ENCODE measurements at places on chromosomes 7 and 10. TPM values are rescaled to one million over a fixed set of nuclear protein-coding genes. Genes with fewer than 3 reads are reported as not detected.

Gene PLPP4
- total RNA-seq = 1.9 TPM

Gene TMEM270
- total RNA-seq = not detected

Gene KCTD7
- 12.0 TPM for total RNA-seq

Gene CCDC146
- total RNA-seq = 16.6 TPM

Gene AMPH
- total RNA-seq = 2.4 TPM

Gene NXPH1
- not detected for total RNA-seq

Gene INMT
- total RNA-seq = 151 TPM

Gene NEUROG3
- total RNA-seq = 0.48 TPM

Data from umbilical cord (tissue), 2 donors.